ENCODE measurements at places on chromosomes 4 and X.

GRCh38 chr4:16684097-16684496 is 214.3 kb downstream of the LDB2 start:
- DNase-seq, result no peak

GRCh38 chr4:142900622-142901021 is 54.5 kb upstream of the INPP4B start:
- DNase-seq, result no peak

- DNase-seq, result no peak
Observed at GRCh38 chr4:84648863-84649647, 66.1 kb downstream of the CDS1 start.

GRCh38 chr4:7111441-7111840 is 43.6 kb upstream of the GRPEL1 start:
- no peak for DNase-seq

DNA sequence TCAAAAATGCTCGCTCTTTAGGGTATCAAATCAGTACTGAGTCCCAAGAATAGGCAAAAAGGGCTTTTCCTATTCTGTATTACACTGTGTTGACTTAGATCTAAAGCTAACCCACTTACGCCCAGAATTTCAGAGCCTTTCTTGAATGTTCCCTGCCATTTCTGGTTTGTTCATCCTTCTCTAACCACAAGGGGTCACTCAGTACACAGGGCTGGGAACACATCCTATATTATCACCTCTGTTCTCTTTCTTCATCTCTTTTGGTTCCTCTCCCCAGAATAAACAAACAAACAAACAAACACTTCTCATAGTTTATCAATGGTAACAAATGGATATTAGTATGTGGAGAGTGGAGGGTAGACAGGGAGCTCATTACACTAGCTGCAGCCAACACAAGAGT is 25.5 kb upstream of the MORC4 start:
- no peak for DNase-seq

DNA sequence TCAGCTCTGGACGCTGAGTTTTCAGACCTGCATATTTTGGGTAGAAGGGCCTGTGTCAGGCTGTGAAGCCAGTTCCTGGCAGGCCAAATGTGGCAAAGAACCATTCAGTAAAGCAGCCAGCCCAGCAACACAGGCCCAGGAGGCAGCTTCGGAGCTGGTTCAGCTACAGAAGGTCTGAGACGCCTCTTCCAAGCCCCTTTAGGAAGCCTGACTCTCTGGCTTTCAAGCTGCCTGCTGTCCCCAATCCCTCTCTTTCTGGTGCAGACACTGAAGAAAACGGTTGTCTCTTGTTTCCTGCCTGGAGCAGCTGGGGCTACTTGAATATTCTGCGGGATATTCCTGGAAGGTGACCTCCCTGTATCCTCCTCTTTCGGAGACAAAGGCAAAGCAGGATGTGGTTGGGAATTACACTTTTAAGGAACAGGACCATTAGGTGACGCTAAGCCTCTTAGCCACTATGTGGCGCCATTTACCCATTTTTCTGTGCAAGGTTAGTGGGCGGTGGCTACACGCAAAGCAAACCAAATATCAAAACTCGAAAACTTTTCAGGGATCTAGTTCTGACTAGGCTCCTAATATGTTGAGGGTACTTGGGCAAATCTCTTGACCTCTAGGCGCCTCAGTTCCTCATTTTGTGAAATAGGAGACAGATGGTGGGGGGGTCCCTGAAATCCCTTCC is 47.2 kb upstream of the LAS1L start:
- DNase-seq, result no peak

DNA sequence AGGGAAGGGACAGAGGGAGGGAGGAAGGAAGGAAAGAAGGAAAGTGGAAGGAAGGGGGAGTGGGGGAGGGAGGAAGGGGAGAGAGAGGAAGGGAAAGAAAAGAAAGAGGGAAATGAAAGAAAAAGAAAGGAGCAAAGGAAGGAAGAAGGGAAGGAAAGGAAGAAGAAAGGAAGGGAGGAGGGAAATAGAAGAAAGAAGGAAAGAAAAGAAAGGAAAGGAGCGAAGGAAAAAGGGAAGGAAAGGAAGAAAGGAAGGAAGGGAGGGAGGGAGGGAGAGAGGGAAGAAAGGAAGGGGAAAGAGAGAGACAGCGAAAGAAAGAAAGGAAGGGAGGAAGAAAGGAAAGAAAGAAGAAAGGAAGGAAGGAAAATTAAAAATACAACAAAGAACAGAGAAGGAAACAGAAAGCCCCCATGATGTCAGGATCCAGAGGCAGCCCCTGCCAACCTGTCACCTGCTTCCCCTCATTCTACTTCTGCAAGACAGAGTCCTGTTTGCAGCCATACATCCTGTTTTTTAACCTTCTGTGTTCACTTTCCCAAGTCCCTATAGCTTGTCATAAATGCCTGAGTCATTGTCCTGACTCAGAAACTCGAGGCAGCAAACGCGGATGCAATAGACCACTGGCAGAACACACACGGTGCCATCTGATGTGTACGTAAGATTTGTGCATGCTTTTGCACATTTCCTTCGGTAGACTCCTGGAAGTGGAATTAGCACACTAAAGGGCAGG is 77.0 kb upstream of the C4orf50 start:
- no peak for DNase-seq

Data from GOT3 (cell line).